Umbilical cord (tissue), 2 donors: ENCODE measurements at places on chromosomes 4 and X. TPM values are rescaled to one million over a fixed set of nuclear protein-coding genes. Genes with fewer than 3 reads are reported as not detected.
A peak's percentile ranks its signal among the peaks of the same experiment; 100 is the strongest.

POU4F2 gene
- total RNA-seq = 5.3 TPM

DNA sequence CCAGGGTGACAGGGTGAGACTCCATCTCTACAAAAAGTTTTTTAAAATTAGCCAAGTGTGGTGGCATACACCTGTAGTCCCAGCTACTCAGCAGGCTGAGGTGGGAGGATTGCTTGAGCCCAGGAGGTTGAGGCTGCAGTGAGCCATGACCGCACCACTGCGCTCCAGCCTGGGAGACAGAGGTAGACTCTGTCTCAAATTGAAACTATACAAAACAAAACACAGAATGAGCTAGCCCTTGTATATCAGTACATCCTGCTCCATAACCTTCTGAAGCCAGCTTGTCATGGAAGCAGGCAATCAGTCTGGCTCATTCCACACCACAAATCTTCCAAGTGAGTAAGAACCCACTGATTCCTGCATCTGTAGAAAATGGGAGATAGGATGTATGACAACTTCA lies 49.0 kb downstream of the CD99L2 start:
- DNase-seq = no peak

DNA sequence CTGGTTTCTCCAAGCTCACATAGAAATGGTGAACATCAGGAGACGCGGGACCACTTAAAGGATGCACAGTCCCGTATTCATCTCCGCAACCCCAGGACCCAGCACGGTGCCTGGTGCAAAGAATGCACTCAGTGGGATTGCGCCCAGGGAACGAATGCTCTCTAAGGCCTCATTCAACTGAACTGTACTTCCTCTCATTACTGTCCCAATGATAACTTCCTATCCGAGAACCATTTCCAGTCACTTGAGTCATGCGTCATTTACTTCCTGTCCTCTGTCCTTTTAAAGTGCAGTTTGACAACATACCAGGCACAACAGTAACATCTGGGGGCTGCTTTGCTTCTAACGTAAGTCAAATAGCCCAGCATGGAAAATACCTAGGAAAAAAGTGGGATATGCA lies 75.7 kb downstream of the RBM47 start:
- DNase-seq = peak; percentile 37

KIAA1210 gene
- total RNA-seq = 0.24 TPM

- peak; percentile 30 for DNase-seq
These were observed 30.2 kb upstream of the NKX6-1 start for GRCh38 chr4:84529169-84529751.

FATE1 gene
- total RNA-seq = not detected
